ENCODE measurements at places on chromosomes 1 and 21.
A peak's percentile ranks its signal among the peaks of the same experiment; 100 is the strongest.

GRCh38 chr1:7438921-7439655 is 332.0 kb upstream of the VAMP3 start:
- no peak for DNase-seq

DNA sequence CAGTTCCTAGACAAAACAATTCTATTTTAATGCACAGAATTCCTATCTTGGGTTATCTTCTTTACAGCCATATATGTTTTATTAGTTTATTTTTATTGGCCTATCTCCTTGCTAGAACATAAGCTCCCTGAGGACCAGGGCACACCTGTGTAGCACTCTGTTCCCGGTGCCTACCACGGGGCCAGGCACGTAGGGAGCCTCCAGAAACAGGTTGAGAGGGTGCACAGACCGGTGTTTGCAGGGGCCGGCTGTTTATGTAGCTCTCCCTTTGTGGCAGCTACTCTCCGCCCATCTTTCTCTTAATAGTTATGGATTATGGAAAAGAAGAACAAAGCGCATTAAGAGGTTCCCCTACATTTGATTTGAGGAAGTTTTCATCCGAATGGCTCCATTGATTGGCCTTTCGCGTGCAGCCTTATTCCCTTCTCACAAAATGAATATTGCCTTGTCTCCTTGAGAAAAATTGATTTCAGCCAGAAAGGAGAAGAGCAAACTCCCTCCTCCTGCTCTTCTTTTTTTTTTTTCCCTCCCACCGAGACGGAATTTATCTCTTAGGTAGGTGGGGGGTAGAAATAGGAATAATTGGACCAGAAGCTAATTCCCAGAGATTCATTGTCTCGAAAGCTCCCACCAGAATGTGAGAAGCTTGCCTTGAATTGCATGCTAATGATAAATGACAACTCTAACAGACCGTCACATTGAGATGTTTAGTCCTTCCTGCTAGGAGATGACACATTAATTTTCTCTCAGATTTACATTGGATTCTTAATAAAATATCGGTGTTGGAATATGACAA is 447.4 kb downstream of the CAMTA1 start:
- DNase-seq, result no peak

GRCh38 chr1:201561601-201562000 is 22.7 kb downstream of the NAV1 start:
- peak; percentile 63 for DNase-seq

GRCh38 chr1:53046930-53047329 is 15.1 kb upstream of the PODN start:
- peak; percentile 87 for DNase-seq

DNA sequence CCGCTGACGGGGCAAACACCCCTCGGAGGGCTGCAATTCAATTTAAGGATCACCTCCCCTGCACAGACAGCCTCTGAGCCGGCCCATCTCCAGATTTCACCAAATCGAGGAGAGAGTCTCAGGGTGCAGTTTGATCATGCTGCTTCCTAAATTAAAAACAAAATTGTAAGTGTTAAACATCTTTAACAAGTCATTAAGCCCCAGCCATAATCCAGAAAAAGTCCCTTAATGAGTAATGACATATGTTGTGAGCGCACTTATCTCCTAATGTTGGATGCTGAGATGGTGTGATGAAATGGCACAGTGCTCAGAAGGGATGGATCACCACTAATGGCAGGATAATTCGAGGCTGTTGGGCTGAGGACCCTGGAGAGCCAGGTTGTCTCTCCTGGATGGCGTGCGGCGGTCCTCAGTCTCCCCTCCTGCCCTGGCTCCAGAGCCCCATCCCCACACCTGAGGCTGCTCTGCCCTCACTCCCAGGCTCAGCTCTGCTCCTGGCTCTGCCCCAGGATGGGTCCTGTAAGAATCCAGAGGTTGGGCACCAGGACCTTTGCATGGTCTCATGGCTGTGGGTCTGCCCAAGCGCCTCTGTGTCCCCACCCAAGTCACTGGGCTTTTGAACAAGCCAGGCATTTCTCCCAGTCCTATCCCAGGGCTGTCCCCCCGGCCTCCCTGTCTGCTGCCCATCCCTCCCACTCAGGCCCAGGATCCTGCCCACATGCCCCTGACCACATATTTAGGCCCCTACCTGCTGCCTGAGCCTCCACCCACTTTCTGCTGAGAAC is 224.4 kb upstream of the POU3F1 start:
- no peak for DNase-seq

GRCh38 chr1:160112357-160112756 is 3.2 kb upstream of the ATP1A2 start:
- DNase-seq, result no peak

DNA sequence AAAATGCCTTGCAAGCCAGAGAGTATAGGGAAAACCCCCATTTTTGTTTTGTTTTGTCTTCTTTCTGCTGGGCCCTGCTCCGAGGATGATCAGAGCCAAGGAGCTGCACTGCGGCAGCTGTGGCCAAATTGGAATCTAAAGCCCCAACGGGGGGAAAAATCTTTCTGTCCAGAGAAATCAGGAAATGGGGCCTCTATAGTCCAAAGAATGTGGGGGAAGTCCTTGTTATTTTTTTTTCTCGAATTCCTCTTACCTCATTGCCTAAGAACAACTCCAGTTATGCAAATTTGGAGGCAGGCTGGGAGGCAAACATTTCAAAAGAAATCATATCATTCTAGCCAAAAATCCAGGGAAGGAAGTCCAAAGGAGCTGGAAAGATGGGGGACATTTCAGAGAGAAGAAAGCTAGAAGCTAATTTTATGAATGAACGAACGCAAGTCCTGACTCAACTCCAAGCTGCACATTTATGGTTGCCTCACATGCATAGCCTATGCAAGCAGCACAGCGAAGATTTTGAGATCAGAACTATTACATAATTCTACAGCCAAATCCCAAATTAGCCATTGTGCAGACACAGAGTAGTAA is 263.2 kb downstream of the KCTD3 start:
- DNase-seq, result peak; percentile 10

DNA sequence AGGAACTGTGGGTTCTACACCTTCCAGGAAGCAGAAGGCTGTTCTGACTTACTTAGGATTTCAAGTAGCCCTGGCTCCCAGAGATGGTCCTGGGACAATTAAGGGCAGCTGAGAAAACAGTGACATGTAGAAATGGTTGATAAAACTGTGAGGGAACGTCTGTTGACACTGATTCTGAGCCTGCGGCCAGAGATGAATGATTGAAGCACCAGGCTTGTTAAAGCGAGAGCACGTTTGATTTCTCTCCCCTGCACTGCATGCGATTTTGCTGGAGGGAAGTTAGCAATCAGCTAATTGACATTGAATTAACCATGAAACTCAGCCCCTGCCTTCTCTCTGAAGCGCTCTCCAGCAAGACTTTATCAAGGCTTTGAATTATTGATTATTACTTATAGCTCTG is 29.9 kb upstream of the POU3F1 start:
- DNase-seq, result no peak

DNA sequence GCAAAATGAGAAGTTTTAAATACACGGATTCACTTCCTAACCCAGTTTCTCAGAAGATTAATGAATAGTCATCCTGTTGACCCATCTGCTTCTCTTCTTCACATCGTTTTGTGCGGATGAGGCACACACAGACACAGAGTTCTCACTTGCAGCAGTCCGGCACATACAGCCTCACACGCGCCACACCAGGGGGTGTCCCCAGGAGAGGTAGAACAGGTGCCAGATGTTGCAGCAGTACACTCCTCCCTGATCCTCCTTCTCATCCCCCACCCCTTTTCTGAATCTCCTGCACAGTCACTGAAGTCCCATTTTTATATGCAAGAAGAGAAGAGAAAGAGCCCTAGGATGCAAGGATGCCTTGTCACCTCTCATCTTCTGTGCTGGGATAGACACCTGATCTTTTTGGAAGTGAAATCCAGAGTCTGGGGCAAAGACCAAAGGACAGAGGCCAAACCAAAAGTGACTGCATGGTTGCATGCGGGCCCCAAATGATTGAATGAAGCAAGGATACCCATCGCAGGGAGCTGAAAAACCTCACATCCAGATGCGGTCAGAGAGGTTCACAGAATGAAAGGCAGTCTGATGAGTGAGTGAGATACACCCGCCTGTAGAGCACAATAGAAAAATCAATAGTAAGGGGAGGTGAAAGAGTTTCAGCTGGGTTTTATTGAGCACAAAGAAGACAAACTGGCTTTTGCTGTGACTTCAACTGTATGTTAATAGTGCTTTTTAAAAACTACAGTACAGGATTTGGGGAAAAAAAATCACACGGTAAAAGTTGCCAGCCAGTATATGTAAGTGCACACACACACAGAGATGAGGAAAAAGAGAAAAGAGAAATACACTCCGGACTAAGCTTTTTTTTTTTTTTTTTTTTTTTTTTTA is 28.9 kb downstream of the PBX1 start:
- DNase-seq, result peak; percentile 20

- peak; percentile 95 for DNase-seq
Measured at GRCh38 chr1:55724551-55725325, 509.6 kb upstream of the USP24 start.

DNA sequence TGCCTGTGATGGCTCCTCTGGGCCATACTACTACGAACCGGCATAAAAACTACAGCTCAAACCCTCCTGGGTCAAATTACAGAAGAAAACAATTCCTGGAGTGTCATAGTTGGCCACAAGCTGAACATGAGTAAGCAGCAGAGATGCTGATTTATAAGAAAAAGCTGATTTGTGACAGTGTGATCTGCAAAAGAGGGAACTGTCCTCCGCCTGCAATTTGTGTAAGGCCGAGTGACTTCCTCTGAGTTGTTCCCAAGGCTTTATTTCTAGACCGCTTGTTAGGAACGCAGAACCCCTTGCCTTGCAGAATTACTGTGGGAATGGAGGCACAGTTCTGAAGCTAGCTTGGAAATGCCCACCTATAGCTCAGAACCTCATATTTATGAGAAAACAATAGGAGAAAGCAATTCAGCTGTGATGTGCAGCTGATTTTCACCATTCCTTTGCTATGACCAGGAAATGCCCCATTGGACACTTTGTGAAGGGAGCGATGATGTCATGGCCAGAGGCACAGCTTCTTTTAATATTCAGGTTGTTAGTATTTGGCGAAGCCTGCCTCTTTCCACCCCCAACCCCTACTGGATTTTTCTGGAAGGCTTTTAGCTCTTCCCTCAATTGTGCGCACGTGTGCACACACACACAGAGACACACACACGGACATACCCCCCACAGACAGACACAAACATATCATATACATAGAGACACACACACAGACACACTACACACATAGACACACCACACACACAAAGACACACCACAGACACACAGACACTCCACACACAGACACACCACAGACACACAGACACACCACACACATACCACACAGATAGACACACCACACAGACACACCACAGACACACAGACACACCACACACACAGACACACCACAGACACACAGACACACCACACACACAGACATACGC is 47.6 kb downstream of the IER5 start:
- peak; percentile 93 for DNase-seq

DNA sequence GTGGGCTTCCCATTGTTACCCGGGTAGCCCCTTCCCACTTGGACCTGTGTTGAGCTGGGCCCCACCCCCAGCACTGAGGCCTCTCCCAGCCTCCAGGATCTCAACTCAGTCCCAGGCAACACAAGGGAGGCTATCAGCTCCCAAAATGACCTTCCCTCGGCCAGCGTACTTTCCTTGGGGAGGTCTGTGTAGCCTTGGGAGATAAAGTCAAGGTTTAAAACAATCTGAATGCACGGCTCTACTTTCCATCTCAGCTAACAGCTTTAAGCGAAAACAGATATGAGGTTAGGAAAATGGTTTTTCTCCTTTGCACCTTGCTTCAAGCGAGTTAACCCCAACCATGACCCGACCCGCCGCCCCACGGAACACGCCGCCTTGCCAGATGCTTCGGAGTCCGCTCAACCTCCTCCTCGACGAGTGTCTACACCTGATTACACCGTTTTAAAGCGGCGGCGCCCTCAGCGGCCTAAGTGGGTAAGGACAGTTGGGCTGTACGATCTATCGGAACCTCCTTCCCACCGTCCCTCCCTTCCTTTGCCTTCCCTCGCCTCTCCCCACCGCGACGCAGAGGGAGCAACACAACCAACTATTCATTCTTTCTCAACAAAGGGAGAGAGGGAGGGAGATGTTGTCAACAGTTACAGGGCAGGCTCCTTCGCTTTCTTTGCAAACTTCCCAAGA is 1.1 kb downstream of the BCAR3 start:
- peak; percentile 96 for DNase-seq

GRCh38 chr21:32587651-32588050 is 2.3 kb upstream of the TCP10L start:
- DNase-seq, result no peak

GRCh38 chr1:231203259-231204057 is 37.6 kb upstream of the GNPAT start:
- no peak for DNase-seq

DNA sequence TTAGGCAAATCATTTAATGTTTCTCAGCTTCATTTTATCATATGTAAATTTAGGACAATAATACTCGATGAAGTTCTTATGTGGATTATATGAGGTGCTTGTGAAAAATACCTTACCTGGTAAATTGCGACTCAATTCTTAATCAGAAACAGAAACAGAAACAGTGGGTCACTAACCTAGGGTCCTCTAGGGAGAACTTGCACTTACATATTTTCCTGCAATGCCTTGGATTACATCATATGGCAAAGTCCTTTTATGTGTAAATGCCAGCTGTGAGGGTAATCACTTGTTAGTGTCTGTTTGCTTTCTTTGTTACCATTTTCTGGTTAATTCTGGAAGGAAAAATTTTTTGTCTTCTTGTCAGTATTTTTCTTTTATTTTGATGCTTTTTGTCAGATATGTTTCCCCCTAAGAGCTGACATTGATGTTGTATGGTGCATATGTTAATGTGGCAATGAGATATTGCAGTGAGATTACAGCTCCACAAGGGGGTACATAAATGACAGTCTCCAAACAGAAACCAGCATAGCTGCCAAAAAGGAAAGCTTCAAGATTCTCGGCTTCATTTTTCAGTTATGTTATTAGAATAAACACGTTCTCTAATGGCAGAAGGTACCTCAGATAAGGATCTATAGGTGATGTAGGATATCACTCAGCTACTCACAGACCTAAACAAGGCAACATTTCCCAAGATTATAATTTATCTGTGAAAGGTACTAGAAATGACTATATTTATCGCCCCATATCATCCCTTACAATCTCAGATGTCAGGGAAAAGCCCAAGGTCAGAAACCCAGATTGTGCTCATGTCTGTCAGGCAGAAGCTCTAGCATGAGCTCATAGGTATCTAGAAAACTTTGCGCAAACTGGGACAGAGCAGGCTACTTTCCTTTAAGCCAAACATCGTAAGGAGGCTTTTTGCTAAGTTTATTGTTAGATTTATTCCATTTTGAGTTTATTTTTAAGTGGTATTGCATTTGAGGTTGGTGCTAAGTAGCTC is 119.9 kb downstream of the FASLG start:
- DNase-seq, result no peak

- no peak for DNase-seq
Measured at GRCh38 chr1:175155936-175156335, 36.6 kb downstream of the KIAA0040 start.
